ENCODE measurements at places on chromosomes 3 and 15.

DNA sequence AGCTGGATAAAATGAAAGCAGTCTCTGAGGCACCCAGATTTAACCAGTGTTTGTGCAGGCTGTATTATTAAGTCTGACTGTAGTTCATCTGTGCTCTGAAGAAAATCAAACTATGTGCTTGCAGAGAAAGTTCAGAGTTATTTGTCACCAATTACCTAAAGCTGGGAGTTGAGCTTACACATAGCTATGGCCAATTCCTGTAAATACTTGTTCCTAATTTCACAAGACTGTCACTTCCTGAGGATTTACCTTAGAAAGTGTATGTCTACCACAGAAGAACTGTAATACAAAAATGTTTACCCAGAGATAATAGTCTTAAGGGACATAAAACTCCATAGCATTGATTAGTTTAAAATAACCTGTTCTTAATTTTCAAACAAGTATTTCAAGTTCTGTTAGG, 628.4 kb upstream of the TGFBR2 start:
- DNase-seq, result no peak

DNA sequence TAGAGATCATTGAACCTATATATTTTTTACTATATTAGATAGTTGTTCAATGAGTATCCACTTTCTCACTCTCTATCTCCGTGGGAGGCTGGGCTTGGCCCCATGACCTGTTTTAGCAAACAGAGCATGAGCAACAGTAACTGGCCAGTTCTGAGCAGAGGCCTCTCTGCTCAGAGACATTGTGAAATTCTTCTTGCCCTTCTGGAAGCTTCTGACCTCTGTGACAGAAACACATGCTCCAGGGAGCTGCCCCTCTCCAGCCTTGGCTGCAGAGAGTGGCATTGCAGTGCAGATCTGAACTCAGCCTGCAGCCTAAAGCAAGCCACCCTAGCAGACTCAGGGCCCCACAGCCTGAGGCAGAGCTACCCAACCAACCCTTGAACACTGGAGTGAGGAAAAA, 20.5 kb downstream of the FAM240A start:
- DNase-seq, result no peak

- no peak for DNase-seq
These were observed 11.5 kb downstream of the CCDC80 start for GRCh38 chr3:112629425-112629824.

DNA sequence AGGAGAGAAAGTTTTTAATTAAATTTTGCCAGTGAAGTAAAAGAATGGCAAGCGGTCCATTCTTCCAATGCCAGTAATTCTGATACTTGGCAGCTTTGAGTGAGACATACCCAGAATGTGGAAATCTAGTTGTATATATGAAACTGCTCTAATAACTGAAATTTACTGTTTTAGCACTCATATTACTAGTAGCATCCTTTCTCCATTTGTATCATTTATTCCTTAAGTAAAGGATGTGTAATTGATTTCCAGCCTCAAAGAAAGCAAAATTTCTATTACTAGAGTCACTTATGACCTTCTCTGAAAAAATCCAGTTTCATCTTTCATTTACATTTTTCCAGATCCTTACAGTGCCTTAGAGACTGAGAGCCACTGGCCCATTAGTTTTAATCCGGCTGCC, 65.1 kb downstream of the PBRM1 start:
- no peak for DNase-seq

GRCh38 chr3:32450992-32451659, 51.5 kb downstream of the CMTM6 start:
- DNase-seq, result no peak

DNA sequence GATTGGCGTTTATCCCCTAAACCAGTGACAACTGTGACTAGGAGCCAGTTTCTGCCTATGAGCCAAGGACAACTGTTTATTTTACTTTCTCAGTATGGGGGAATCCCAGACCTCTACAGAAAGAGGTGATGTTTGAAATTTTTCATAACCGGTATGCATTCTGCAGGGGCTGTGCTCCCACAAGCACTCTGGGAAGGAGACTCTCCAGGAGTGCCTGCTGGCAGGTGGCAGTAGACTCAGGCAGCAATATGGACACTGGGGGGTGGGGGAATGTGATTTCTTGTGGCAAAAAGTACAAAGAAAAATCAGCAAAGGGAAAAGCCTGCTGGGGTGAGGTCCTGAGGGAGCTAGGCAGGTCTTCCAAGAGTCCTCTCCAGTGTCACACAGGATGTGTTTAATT, 5.9 kb downstream of the TGM4 start:
- no peak for DNase-seq

DNA sequence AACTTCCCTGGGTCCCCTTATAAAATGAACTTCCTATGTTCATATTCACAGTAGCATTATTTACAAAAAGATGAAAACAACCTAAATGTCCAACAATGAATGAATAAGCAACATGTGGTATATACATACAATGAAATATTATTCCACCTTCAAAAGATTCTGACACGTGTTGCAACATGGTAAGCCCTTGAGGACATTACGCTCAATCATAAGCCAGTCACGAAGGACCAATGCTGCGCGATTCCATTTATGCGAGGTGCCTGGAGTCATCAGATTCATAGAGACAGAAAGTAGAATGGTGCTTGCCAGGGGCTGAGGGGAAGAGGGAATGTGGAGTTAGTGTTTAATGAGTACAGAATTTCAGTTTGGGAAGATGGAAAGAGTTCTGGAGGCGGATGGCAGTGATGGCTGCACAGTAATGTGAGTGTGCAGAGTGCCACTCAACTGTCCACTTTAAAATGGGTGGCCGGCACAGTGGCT, 88.8 kb upstream of the ALDH1A3 start:
- DNase-seq, result no peak

DNA sequence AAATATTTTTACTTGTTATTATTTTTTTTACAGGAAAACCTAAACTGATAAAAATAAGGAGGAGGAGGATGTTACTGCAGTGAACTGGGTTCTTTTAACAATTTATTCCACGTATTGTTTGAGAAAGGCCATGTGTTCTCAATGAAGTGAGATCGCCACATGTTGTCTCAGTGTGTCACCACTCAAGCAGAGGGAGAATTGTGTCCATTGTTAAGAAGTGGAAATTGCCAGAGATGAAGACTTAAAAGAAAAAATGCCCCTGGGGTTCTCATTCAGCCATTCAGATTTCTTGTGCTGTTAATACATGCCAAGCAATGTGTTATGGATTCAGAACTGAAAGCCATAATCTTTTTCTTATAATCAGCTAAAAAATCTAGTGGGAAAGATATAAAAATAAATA, 297.1 kb downstream of the NSUN3 start:
- no peak for DNase-seq

DNA sequence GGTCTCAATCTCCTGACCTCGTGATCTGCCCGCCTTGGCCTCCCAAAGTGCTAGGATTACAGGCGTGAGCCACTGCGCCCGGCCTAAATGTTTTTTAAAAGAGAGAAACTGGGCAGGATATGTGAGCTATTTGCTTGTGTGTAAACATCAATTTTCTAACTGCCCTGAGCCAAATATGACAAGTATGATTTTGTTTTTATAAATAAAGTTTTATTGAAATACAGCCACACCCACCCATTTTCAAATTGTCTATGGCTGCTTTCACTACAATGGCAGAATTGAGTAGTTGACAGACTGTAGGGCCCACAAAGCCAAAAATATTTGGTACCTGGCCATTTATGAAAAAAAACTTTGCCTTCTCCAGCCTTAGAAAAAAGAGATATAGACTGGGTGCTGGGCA, 15.9 kb upstream of the HDC start:
- no peak for DNase-seq

DNA sequence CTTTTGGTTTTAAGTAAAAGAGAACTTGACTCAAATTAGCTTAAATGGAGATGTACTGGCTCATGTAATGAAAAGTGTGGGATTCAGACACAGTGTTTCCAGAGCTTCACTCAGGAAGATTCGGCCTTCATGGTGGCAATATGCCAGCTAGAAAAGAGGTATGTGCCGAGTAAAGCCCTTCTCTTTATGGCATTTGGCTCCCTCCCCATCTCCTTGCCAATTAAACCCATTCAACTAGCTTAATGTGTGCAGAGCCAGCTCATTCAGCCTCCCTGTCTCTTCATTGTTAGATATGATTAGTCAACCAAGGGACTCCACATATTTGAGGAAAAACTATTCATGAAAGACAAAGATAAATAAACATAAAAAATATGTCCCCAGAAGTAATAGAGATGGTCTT, 15.0 kb upstream of the TRANK1 start:
- DNase-seq, result no peak

- no peak for DNase-seq
These were observed 30.7 kb downstream of the LMCD1 start for GRCh38 chr3:8532251-8532871.

DNA sequence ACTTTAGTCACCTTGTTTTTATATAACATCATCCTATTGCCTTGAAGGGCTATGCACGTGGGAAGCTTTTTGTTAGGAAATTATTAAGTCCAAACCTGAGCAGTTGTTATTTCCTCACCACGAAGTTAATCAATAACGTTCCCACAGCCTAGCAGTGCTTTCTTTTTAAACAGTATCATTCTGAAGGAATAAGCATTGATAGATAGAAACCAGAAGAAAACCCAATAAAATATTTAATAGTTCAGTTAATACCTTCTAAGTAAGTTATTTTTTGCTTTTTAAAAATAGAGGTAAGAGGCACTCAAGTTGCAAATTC, 149.3 kb downstream of the KCNMB2 start:
- DNase-seq, result no peak

- DNase-seq, result no peak
These were observed 21.8 kb downstream of the IGDCC4 start for GRCh38 chr15:65400760-65401610.

- no peak for DNase-seq
These were observed 160.5 kb upstream of the CHRNA7 start for GRCh38 chr15:31869686-31870307.

- no peak for DNase-seq
These were observed 7.9 kb upstream of the CAMK1 start for GRCh38 chr3:9777694-9778021.

DNA sequence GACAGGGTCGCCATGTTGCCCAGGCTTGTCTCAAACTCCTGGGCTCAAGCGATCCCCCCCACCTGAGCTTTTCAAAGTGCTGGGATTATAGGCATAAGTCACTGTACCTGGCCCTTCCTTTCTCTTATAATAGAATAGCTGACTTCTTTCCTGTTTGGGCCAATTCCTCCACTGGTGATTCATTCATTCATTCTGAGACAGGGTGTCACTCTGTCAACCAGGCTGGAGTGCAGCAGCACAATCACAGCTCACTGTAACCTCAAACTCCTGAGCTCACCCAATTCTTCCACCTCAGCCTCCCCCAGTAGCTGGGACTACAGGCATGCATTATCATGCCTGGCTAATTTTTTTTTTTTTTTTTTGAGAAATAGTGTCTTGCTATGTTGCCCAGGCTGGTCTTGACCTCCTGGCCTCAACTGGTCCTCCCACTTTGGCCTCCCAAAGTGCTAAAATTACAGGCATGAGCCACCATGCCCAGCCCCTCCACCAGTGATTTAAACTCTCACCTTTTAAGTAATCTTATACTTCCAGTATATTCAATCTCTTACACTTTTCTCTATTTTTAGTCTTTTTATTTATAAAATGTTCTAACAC, 20.9 kb downstream of the GNB4 start:
- DNase-seq, result no peak

DNA sequence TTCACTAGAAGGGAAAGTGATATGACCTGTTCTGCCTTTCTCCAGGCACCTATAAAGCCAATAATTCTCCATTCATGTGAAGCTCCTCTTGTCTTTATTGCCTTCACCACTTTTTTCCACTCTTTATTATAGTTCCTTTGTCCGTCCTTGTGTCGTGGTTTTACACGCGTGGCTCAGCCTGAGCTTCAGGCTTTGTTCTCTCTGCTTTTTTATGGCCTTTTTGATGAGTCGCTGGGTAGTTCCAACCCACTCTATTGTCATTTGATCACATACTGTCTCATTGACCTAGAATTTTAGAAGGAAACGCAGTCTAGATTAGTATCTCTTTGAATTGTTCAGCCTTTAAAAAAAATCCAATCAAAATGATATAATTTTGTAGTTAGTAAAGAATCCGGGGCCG, 403.2 kb downstream of the PTPRG start:
- DNase-seq, result no peak

- no peak for DNase-seq
These were observed 326.0 kb upstream of the SGO1 start for GRCh38 chr3:20511863-20512505.

DNA sequence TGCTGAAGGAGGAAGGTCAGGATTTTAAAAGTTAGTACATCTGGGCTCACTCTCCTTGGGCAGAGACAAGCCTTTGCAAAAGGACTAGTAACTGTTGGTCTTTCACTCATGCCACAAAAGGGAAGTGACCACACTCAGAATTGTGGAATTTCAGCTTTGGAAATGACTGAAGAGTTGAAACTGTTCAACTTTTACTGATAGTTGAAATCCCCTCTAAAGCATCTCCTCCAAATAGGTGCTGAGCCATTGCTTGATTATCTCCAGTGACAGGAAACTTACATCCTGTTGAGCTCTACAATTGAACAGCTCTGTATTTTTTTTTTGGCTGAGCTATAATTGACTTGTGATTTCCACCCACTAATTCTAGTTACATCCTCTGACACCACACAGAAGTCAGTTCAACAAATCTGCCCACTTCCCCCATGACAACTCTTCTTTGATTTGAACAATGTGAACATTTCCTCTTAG, 254.8 kb upstream of the TPRG1 start:
- no peak for DNase-seq

GRCh38 chr3:119018690-119019463, 15.8 kb downstream of the IGSF11 start:
- DNase-seq, result no peak

DNA sequence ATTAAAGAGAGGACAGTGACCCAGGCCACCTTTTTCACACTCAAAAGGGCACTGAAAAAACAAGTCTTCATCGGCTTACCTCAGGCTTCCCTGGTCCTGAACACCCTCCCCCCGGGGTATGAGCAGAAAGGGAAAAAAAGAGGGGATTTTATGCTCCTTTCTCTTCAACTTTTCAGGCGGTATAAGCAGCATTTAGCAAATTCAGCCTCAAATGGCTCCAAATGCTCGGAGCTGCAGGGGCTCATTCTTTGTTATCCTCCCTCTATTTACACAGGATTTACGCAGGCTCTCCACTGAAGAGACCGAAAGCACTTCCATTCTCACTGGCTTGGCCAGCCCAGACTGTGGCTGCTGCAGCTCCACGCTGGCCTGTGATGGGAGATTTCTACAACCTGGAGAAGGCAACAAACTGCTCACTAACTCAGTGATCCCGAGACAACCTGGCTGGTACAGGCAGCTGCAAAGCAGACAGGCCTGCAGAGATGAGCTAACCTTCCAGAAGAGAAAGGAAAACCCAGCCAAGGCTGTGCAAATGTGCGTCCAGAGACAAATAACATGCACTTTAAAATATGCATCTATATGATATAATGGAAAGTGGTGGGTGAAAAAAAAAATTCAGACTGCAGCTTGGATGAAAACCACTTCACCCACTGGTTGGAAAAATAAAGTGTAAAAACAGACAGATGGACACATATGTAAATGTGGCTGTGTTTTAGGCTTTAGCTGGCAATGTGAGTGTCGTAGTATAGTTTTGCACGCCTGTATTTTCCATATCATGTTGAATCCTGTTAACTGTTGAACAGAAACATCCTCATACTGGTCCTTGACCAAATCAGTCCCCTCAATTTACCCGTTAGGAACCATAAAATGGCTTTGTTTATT, 54.2 kb downstream of the MEIS2 start:
- DNase-seq, result no peak

Data from stimulated activated CD4-positive, alpha-beta T cell treated with anti-CD3 and anti-CD28 coated beads, TNF-alpha, amount 100 ng/mL, for 1 hour (primary cell).